Activated CD8-positive, alpha-beta memory T cell treated with anti-CD3 and anti-CD28 coated beads for 4 hours (primary cell): ENCODE measurements at places on chromosomes 13 and 19.

- DNase-seq = no peak
Measured at GRCh38 chr13:77863144-77863543, 55.5 kb downstream of the EDNRB start.

- DNase-seq = no peak
Measured at GRCh38 chr19:13150931-13151604, 857 bp downstream of the IER2 start.

DNA sequence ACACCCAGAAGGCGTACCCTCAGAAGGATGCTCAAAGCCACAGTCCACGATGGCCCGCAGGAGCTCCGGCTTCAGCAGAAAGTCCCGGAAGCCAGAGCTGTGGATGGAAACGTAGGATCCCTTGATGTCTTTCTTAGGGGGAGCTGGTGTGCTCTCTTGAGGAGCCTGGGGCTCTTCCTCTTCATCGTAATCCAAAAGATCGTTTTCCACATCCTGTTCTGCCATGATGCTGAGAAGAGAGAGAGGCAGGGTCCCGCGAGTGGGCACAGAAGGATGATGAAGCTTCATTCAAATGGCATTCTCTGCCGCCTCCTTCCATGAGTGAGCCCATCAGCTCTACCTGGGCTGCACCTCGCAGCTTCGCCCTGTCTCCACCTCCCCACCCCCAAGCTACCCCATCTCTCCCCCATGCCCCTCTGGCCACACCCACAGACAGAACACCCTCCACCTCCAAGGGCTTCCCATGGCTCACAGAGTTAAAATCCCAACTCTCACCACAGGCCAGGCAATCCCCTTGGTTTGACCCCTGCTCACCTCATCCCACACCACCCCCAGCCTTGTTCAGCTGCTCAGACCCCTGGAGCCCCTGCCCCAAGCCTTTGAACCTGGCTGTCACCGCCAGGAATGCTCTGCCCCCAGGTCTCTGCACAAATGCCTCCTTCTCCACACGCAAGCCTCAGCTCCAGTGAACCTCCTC, 6.0 kb downstream of the DDX39A start:
- DNase-seq = no peak

GRCh38 chr13:89181041-89181440, 1509.9 kb downstream of the SLITRK5 start:
- DNase-seq = no peak

GRCh38 chr13:110546926-110547325, 14.6 kb downstream of the RAB20 start:
- no peak for DNase-seq

DNA sequence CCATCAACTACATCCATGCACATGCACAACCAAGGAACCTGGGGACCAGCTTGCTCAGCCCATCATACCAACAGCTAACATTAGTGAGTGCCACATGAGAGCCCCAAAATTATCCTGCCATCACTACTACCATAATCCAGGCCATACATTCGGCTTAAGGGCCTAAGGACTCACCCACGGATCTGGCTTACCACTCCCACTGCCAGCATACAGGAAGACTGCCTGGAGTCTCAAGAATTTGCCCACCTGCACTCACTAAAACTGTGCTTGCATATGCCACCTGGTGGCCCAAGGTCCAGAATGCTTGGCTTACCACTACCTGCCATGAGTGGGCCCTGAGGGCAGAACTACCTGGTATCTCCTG, 1562.9 kb upstream of the PRR20A start:
- DNase-seq = no peak

- no peak for DNase-seq
Measured at GRCh38 chr19:13881251-13881691, 4.3 kb downstream of the NANOS3 start.

DNA sequence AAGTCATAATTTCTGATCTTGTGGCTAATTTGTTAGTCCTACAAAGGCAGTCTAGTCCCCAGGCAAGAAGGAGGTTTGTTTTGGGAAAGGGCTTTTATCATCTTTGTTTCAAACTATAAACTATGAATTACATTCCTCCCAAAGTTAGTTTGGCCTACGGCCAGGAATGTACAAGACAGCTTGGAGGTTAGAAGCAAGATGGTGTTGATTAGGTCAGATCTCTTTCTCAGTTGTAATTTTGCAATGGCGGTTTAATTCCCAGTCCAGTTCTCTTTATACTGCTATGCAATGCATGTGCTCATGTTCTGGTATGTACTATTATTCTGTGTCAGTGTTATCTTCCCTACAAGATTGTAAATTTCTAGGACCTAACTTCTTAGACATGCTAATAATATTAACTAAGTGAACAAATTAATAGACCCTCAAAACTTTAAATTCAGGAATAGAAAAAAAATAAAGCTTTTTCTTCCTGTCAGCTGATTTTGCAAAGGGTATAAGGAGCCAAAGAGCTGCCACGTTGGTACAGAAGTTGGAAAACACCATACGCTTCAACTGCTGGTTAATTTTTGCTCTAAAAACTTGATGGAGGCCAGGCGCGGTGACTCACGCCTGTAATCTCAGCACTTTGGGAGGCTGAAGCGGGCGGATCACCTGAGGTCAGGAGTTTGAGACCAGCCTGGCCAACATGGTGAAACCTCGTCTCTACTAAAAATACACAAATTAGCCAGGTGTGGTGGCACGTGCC, 1.3 kb upstream of the DNAJC15 start:
- no peak for DNase-seq

DNA sequence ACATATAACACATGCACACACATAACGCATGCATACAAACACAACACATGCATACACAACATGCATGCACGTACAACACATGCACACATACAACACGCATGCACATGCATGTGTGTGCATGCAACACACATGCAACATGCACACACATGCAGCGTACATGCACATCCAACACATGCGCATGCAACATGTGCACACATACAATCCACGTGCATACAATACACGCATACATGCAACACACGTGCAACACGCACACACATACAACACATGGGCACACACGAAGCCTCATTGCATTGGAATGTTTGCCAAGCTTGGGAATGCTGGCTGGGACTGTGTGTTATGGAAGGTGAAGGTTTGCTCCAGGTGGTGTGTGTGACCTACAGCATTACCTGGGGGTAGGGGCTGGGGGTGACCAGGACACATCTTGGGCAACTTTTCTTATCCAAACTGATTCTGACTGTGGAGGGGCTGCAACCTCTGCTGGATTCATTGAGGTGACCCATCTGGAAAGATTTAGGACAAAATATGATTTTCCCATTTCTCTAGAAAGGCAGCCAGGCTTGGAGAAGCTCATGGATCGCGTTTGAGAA, 58.9 kb downstream of the SPACA7 start:
- DNase-seq = no peak

DNA sequence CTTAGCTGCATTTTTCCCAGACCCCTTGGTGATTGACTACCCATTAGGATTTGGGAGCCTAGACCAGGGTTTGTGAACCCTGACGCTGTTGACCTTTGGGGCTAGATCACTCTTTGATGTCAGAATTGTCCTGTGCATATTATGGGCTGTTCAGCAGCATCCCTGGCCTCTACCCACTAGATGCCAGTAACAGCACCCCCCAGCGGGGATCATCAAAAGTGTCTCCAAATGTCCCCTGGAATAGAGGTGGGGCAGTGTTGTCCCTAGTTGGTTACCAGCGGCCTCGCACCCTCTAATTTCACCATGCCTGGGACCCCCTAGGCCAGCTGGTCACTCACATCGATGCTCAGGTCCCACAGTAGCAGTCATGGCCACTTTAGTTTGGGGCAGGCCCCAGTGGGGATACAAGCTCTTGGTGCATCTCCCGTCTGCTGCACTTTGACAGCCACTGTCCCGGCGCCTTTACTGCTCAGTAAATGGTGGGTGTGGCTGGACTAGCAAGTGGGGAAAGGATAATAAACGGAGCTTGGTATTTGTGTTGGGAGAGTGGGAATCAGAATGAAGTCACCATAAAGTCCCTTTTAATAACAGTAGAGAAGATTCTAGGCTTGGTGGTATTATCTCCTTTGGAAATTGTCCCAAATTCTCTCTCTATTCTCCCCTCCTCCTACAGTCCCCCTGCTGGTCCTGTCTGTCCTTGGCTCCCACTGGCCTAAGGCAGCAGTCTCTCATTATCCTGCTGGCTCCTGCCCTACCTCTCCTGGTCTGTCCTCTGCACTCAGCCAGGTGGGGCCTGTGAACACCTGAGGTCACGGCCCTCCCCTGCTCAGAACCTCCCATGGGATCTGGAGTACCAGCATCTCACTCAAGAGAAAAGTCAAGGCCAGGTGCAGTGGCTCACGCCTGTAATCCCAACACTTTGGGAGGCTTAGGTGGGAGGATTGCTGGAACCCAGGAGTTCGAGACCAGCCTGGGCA, 80.6 kb downstream of the SIPA1L3 start:
- no peak for DNase-seq

GRCh38 chr13:113429608-113429985, 23.7 kb downstream of the ADPRHL1 start:
- no peak for DNase-seq

DNA sequence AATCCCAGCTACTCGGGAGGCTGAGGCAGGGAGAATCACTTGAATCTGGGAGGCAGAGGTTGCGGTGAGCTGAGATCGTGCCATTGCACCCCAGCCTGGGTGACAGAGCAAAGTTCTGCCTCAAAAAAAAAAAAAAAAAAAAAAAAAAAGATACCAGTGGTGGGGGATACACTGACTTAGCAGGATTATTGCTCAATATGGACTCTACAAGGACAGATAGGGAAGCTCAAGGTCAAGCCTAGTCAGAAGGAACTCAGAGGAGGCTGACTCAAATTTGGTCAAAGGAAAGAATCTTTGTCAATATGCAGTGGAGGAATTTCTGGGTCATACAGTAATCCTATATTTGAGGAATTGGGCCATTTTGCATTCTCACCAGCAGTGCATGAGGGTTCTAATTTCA, 6.7 kb upstream of the DIAPH3 start:
- DNase-seq = no peak
